ENCODE measurements at places on chromosomes 13 and 19.

- no peak for DNase-seq
Observed at GRCh38 chr13:104937881-104938280, 1597.6 kb downstream of the EFNB2 start.

DNA sequence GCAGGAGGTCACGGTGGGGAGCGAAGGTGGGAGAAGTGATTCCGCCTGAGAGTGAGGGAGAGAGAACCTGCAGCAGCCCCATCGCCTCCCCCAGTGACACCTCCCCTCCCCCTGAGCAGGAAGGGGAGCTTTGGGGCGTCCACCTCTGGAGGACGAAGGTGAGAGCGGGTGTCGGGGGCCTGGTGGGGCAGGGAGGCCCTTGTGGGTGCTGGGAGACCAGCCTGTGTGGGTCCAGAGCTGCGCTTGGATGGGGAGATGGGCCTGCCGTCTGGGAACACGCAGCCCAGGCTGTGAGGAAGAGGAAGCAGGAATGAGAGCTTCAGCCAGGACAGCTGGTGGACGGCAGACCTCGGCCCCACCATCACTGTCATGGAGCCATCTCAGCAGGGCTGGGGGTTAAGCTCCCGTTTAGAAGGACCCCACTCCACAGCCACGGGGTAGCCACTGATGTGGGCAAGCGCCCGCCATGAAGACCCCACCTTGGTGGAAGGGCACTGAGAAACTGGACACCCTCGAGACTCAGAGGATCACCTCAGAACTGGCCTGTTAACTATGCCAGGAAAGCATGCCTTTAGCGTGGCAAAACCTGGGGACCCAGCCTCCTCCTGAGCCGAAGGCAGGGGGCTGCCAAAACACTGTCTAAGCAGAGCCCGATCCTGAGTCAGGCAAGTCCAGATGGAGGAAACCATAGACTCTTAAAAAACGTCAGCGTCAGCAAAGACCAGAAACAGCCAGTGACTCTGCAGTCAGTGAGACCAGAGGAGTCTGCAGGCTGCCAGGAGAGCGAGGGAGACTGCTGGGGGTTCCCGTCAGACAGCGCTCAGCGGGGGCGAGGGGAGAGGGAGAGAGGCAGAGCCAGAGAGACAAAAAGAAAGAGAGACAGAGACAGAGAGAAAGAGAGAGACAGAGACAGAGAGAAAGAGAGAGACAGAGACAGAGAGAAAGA, 6.4 kb upstream of the PROZ start:
- DNase-seq: peak; percentile 65

- DNase-seq: no peak
Observed at GRCh38 chr13:37138169-37138568, 32.7 kb upstream of the CSNK1A1L start.

- DNase-seq: no peak
Observed at GRCh38 chr19:29576761-29577648, 29.1 kb upstream of the POP4 start.
